NCI-H1930 (cell line): ENCODE measurements at places on chromosomes 12 and 14.
A peak's percentile ranks its signal among the peaks of the same experiment; 100 is the strongest.

DNA sequence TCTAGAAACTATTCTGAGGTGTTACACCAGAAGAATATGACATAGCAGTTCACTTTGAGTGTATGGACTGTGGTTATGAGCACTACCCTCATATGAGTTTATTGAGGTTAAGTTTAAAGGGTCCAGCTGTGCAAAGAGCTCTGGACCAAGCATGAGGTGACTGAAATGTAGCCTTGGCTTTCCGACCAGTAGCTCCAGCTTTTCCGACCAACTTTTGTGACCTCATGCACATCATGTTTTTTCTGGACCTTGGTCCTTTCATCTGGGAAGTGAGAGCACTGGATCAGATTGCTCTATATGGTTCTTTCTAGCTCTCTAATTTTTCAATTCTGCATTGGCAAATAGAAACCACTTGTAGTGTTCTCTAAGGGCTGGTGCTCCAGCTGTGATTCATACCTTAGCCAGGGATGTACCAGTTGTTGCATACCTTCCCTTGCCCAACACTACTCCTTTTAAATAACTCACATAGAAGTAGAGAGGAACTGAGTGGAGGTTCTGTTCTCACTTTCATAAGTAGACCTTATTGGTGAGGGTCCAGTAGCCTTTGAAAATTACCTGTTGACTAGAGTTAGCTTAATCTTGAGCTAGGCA, 16.6 kb downstream of the IGF1 start:
- DNase-seq = no peak

- DNase-seq = peak; percentile 48
These were observed 180.0 kb downstream of the NPAS3 start for GRCh38 chr14:33118668-33119067.

DNA sequence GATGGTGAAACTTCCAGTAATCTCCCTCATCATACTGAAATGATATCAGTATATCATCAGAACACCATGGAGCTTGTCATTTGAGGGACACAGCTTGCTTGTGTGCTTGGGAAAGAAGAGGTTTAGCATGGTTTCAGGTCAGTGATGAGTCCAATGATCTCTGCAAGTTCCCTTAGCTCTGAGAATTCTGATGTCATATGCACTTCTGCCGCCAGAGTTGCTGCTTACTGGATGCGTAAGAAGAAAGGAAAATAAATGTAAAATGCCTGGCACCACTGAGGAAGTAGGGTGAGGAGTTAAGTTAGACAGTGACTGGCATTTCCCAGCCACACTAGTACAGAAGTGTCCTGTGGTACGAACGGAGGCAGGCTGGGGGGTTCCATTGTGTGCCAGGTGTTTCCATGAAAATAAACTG, 22.6 kb downstream of the PRKCH start:
- no peak for DNase-seq

GRCh38 chr12:96810057-96810456, 97.0 kb upstream of the NEDD1 start:
- DNase-seq = no peak

- no peak for DNase-seq
These were observed 268.8 kb downstream of the ADGRD1 start for GRCh38 chr12:131222329-131223139.

DNA sequence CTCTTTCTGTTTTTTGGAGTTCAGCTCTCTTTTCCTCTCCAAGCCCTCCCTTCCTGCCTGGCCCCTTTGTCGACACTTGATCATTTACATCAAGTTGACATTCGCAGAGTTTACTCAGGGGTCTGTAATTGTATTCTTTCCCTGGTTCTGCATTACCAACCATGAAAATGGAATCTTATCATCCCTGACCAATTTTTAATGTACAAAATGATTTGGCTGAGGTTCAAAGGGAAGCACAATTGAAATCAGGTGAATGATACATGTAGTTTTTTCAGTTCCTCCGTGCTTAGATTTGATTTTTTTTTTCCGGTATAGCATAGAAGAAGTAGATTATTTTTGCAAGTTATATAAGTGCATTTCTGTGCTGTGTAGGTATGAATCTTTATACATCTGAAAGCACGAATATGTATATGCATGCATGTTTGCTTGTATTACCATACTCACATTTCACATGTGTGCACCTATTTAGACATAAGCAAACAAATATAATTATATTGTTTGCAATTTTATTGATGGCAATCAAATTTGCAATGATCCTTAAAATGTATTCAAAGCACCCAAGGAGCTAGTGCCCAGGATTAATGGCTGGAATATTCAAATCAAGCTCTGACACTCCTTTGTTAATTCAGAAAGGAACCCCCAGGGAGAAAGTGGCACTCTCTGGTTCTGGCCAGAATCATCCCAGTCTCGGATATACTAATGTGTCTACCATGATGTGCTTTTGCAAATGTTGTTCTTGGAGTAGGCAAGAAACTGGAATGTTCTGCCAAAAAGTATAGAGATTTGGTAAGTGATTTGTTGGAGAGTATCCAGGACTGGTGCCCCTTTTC, 189.3 kb downstream of the VRK1 start:
- DNase-seq = no peak

DNA sequence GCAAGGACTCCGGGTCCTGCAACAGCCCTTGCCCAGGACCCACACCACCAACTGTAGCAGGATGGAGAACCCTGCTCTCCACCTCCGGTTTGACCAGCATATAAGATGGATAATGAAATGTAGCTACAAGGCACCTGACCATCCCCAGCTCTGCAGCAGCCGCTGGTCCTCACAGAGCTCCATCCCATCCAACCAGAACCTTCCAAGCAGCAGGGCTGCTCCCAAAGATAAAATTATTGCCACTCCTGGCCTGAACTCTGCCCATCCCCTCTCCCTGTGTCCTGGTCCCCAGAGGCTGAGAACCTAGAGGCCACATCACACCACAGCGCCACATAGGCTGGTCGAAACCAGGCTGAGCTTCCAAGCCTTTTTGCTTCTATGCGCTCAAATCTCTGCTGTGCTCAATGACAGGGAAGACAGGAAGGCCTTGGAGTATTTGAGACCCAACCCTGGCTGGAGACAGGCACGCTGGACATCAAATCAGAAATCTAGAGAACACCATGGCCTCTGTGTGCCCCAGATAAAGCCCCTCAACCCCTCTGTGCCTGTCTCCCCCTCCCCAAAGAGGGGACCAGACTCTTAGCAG, 4.2 kb downstream of the CDK2AP1 start:
- no peak for DNase-seq

DNA sequence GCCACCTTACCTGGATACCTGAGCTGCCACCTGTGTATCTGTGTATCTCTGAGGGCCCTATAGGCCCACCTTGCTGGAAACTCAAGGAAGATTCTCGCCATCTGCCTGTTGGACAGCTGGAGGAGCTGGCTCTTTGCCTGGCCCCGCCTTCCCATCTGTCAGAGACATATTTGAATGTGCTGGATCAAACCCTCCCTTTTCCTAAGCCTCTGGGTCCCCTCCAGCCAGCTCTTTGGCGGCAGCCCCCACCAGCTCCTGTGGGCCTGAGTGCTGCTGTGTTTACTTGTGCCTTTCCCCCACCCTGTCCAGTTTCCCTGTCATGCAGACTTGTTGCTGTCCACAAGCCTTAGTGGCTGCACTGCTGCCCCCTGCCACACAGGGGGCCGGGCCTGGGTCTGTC, 55.9 kb upstream of the SRSF5 start:
- no peak for DNase-seq

DNA sequence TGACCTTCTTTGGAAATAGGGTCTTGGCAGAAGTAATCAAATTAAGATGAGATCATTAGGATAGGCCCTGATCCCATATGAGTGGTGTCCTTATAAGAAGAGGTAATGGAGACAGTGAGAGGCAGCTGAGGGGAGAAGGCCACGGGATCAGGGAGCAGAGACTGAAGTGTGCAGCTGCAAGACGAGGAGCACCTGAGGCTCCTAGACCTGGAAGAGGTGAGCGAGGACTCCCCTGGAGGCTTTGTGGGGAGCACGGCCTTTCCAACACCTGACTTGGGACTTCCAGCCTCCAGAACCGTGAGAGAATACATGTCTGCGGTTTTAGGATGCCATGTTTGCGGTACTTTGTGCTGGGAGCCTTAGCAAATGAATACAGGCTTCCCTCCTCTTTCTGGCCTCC, 37.5 kb downstream of the LRTM2 start:
- DNase-seq = no peak

GRCh38 chr14:33737446-33737845, 213.4 kb downstream of the EGLN3 start:
- DNase-seq = no peak

- DNase-seq = no peak
These were observed 92.9 kb downstream of the ATP23 start for GRCh38 chr12:58034311-58034710.

GRCh38 chr14:75561013-75561432, 17.4 kb upstream of the FLVCR2 start:
- peak; percentile 4 for DNase-seq

GRCh38 chr12:74849801-74850200, 312.2 kb downstream of the ATXN7L3B start:
- no peak for DNase-seq

DNA sequence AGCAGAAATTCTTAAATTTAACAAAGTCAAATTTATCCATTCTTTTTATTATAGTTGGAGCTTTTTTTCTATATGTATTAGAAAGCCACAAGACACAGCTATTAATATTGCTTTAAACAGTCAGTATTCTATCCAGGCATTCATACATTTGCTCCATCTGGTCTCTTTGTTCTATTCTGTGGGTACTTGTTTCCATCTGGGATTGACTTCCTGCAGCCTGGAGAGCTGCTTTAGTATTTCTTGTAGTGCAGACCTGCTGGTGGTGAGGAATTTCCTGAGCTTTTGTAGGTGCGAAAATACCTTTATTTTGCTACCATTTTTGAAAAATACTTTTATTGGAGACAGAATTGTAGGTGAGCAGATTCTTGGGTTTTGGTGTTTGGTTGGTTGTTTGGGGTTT, 29.0 kb downstream of the CCDC60 start:
- no peak for DNase-seq
